ENCODE measurements at places on chromosomes 13 and 19.

- DNase-seq = no peak
Measured at GRCh38 chr19:4015705-4016402, 8.3 kb downstream of the PIAS4 start.

- DNase-seq = no peak
Measured at GRCh38 chr13:35485424-35485823, 8.9 kb upstream of the MAB21L1 start.

DNA sequence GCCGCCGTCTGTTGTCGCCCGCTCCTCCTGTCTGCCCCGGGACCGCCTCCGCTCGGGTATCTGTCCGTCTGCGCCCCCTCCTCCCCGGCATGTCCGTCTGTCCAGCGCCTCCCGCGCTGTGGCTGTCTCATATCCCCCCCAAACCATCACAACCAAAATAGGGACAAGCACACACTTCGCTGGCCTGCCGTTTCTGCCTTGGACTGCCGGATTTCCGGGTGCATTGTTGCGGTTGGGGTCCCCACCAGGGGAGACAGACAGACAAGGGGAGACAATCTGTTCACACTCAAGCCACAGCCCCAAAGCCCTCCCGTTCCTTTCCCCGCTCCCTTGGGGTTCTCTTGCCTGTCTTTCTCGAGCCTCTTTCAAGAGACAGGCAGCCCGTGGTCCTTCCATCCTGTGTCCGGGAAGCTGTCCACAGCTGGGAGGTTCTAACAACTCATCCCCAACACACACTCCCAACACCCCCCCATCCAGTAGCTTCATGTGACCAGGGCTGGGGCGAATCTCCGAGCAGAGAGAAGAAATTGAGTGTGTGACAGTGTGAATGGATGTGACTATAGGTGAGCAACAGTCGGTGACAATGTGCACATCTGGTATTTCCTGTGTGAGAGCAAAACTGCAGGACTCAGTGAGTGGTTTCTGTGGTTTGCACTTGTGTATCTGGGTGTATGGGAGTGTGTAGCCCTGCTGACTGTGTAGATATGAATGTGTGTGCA, 16.5 kb upstream of the FOSB start:
- DNase-seq = peak; percentile 69

DNA sequence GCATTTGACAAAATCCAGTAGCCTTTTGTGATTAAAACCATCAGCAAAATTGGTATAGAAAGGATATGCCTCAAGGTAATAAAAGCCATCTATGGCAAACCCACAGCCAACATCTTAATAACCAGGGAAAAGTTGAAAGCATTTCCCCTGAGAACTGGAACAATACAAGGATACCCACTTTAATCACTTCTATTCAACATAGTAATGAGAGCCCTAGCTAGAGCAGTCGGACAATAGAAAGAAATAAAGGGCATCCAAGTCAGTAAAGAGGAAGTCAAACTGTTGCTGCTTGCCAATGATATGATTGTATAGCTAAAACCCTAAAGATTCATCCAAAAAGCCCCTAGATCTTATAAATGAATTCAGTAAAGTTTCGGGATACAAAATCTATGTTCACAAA, 1510.3 kb downstream of the PCDH9 start:
- DNase-seq = no peak

GRCh38 chr19:49880162-49880869, 2.8 kb downstream of the TBC1D17 start:
- DNase-seq = no peak

- DNase-seq = peak; percentile 25
Measured at GRCh38 chr19:49340069-49340864, 5.1 kb downstream of the CD37 start.

DNA sequence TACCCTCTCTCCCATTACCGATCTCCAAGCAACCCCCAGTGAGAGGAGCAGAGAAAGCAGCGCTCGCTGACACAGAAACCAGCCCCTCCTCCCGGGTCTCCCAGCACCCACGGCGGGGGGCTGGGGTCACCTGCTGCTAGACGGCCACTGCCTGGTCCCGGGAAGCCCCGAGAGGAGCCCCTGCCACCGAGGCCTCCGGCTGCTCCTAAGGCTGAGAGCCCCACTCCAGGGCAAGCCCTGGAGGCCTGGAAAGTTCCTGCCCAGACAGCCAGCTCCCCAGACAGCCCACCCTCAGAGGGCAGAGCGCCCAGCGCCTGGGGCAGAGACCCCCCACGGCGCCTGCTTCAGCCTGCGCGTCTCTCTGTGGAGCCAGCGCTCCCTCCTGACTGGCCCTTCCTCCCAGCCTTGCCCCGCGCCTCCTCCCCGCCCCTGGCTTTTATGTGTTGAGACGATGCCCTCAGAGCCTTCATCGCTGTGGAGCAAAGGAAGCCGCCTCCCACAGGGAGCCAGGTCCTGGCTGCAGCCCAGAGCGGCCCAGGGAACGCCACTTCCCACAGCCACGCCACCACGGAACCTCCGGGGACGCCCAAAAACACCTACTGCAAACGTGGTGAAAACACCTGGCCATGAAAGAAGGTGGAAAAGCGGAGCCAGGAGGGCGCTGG, 51.1 kb downstream of the MLLT1 start:
- no peak for DNase-seq

DNA sequence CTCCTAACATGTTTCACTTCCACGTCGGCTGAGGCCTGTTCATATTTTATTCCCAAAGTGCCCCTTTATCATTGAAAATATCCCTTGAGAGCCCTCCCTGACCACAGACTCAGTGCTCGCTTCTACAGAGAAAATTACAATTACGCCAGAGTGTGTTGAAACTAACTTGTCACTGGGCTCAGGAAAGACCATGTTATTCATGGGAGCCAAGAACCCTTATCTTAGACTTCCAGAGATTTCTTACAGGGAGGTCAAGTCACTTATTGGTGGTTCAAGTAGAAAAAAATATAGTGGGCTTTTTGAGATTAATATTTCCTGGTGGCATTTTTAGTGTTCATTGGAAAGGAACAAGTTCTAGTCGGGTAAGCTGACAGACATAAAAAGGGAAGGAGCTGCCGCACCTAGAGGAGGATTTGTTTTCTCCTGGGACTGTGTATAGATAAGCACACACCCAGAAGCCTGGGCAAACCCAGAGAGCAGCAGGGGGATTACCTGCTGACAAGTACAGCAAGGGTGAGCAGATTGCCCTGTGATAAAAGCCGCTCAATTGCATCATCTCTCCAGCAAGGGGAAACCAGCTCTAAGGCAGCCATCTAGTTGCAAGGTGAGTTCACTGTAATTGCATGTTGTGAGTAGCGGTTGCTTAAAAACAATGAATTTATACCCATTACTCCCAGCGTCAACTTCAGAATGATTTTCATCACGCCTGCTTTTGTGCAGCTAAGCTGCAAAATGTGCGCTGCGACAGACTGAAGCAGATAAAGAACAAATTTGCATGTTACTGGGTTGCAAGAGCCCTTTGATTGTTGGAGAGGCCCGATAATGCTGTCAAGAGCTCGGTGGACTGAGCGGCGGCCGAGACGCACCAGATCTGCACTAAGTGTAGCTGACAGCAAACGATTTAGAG, 46.2 kb downstream of the DCT start:
- DNase-seq = peak; percentile 19

GRCh38 chr13:97030705-97031452, 36.6 kb upstream of the OXGR1 start:
- peak; percentile 41 for DNase-seq

DNA sequence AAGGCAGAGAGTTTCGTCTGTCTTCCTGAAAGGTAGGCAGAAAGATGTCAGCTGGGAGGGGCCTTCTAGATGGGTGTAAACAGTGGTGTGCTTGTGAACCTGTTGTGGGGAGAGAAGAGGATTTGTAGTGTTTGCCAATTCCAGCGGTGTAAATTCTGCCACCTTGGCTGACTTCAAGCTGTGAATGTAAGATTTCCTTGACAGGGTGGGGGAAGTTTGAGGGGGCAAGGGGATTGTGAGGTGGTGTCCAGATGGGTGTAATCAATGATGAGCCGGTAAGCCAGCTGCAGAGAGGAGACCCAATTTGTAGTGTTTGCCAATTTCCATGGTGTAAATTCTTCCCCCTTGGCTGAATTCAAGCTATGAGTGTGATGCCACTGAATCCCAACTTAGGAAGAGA, 61.0 kb upstream of the ADGRE5 start:
- no peak for DNase-seq

DNA sequence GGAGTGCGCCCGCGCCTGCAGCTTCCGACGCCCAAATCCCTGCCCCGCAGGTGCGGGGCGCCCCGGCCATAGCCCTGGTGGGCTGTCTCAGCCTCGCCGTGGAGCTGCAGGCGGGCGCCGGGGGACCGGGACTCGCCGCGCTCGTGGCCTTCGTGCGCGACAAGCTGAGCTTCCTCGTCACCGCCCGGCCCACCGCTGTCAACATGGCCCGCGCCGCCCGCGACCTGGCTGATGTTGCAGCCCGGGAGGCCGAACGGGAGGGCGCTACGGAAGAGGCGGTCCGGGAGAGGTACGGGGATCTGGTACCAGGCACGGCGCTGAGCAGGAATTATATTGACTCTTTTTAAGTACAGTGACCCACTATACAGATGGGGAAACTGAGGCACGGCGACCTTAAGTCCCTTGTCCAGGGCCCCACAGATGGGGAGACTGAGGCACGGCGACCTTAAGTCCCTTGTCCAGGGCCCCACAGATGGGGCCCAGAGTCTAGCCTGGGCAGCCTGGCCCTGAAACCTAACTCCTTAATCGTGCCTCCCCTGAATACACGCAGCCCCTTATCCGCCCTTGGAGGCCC, 586 bp downstream of the MRI1 start:
- no peak for DNase-seq

GRCh38 chr13:43300865-43301264, 277.5 kb downstream of the DNAJC15 start:
- no peak for DNase-seq

GRCh38 chr19:16586991-16587832, 15.0 kb upstream of the SLC35E1 start:
- DNase-seq = no peak

GRCh38 chr13:113445791-113446487, 7.3 kb downstream of the ADPRHL1 start:
- DNase-seq = no peak

DNA sequence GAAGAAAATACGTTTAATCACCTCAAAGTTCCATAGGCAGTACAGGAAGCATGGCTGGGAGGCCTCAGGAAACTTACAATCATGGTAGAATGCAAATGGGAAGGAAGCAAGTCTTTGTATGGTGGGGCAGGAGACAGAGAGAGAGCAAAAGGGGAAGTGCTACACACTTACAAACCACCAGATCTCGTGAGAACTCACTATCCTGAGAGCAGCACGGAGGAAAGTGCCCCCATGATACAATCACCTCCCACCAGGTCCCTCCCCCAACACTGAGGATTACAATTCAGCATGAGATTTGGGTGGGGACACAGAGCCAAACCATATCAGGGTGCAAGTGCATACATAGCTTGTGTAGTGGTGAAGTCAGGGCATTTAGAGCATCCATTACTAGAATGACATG, 92.3 kb upstream of the ANKRD10 start:
- DNase-seq = no peak

DNA sequence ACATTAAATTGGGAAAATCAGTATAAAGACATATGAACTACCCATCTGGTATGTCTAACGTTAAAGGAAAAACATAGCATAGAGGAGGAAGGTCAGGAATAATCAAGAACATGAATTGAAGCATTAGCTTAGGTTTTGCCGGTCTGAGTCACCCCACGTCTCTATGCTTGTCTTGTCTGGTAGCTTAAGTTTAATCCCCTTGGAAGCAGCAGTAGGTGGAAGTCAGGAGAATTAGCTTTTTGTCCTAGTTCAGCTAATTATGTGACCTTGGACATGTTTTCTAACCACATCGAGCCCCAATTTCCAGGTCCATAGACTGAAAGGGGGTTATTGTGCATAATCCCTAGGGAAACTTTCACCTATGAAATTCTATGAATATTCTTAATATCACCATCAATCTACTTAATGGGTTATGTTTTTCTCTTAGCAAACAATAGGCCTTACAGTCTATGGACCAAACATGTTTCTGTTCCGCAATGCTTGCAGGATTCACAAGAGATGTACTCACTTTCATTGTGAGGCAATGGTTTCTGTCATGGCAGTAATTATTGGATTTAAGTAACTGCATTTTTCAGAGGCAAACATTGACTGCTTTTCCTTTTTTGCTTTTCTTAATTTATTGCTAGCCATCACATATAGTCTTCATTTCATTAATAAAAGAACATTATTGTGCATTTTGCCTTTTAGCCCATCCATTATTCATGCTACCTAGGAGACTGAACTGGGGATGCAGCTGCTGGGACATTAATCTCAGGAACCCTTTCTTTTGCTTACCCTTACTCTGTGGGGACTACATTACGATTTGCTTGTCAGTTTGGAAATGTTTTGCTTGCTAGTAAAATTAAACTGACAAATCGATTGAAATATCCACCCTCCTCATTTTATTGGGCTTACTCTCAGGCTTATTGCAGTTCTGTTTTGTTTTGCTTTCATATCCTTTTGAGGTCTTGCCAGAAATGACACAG, 304.8 kb upstream of the MAB21L1 start:
- no peak for DNase-seq

DNA sequence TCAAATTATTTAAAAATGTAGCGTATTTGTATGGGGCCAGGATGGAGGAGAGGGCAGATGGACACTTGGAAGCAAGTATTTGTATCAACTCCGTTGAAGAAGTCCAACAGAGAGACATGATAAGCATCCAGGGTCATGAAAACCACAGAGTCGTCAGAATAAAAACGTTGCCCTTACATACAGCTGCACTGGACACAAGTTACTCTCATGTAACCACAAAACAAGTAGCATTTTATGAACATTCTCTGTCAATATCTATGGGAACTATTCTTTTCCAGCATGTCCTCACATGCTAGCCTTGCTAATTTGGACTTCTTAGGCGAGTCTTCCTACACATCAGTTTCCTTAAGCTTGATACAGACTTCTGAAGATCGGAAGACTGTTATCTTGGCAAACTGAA, 35.0 kb downstream of the EFNB2 start:
- DNase-seq = no peak

DNA sequence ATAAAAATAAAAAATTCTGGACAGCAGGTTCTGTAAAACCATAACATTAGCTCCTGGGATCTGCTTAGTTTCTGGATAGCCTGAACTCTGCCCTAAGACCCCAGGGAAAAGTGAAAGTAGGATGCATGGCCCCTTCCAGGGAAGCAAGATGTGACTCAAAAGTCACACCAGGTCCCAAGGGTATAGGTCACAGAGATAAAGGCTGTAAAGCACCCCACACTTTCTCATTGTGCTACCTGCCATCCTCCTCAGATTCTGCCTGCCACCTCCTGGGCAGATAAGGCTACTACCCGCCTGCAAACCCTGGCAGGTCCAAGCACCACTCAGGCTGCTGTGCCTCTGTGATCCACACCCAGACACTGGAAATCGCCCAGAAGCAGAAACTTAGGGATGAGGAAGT, 20.6 kb downstream of the FFAR2 start:
- peak; percentile 22 for DNase-seq

DNA sequence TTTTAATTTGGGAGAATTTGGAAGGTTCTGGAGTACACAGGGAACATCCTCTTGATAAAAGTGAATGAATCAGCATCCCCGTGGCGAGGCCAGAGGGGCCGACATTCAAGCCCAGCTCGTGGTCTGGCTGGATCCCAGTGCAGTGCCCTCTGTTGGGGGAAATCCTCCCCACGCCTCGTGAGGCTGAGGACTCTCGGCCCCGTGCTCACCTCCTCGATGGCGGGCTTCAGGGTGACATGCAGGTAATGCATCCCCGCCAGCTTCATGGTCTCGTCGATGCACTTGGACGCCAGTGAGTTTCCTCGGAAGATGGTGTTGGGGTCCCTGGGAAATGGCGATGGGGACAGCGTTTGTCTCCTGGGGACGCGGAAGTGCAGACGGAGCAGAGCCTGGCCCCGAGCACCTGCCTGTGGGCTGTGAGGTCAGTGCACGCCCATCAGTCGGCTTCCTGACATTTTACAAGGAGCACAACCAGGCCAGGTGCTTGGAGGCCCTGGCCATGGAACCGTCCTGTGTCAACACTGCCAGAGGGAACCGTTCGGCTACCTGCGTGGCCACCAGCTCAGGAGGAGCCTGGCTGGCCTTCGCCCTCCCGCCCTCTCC, 43.3 kb upstream of the C13orf46 start:
- no peak for DNase-seq

Measured in renal cortical epithelial cell (primary cell).